Uterus (tissue), 4 donors: ENCODE measurements at places on chromosomes 4 and X.

- no peak for DNase-seq
These were observed 384.6 kb downstream of the DTHD1 start for GRCh38 chr4:36665985-36666527.

DNA sequence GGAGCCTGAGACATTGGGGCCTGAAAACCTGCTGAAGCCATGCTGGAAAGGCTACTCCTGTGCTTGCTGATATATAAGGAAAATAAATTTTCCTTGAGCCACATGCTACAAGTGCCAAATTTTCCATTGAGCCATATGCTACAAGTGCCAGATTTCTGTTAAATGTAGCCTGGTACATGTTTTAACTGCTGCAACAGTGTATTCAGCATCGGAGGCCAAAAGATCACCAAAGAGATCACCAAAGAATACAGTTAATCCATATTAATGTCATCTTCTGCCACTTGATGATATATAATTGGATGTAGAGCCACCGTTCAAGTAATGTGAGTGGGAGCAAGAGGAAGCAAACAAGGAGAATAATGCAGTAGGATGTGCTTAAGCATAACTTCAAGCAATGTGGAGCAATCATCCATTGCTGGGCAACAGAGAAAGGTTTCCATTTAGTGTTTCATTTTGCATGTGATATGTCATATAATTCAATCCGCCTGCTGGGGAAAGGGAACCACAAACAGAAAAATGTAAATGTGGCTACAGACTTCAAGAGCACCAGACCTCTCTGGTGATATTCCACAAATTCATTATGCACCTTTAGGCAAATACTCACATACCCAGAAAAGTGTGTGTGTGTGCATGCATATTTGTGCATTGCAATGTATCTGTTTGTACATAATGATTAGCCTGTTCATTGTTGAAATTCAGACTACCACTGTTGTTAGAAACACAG is 295.9 kb downstream of the KCNIP4 start:
- no peak for DNase-seq

DNA sequence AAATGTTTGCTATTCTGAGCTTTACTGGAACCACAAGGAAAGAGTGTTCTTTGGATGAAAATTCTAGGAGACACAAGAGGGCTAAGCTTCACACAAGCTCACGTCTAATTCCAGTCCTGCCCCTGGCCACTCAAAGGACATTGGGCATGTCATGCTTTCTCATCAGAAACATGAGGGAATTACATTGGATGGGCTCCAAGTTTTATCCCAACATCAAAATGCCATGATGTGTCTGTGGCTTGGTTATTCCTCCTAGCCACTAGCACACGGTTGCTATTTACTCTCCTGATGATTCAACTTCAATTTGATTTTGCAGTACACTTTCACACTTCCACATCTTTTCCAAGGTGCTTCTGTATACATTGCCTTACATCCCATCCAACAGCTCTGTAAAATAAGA is 149.6 kb upstream of the FAM9B start:
- no peak for DNase-seq

DNA sequence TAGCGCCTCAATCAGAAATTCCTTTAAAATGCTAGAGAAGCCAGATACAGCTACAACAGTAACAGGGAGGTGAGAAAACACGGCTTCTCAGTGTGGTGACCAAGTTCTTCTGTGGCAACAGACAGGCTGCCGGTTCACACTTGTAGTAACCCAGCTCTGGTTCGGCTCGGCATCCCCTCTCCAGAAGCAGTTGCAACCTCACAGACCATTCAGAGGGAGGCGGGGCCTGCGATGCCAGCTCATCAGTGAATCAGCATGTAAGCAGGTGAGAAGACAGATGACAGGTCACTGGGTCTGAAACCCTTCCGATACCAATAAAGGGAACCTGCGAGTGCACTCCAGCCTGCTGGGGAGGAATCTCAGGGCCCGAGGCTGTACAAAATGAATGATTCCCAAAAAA is 251.0 kb downstream of the KCNIP4 start:
- DNase-seq = no peak

GRCh38 chr4:1998296-1998695 is 10.5 kb downstream of the NELFA start:
- DNase-seq = no peak
